GM12878 (cell line): ENCODE measurements at places on chromosomes 3 and 15. TPM values are rescaled to one million over a fixed set of nuclear protein-coding genes. Genes with fewer than 3 reads are reported as not detected.

GRCh38 chr15:66489179-66489791 lies 8.3 kb downstream of the SNAPC5 start:
- DNase-seq, result no peak

DNA sequence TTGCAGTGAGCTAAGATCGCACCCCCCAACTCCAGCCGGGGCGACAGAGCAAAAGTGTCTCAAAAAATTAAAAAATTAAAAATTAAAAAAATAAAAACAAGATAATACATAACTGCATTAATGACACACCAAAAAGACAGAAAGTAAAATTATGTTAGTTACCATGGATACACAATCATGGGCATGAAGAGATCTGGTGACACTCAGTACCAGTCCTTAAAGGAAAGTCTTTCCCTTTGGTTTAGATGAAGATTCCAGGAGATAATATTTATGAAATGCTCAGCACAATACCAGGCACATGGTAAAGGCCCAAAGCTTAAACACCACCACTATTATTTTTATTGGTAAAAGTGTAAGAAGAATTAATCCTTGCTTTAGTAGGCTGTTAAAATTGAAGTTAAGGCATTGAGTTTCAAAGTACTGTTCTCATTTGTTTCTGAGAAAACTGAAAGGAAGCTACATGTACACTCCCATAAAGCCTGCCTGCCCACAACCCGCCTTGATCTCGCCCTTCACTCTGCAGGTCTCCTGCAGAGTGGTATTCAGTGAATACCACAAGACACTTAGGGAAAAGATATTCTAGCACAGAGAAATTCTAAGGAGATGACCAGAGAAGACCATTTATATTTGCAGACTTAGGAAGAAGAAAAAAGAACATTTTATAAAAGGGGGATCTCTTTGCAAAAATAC lies 52.3 kb downstream of the SUCLG2 start:
- DNase-seq, result no peak

DNA sequence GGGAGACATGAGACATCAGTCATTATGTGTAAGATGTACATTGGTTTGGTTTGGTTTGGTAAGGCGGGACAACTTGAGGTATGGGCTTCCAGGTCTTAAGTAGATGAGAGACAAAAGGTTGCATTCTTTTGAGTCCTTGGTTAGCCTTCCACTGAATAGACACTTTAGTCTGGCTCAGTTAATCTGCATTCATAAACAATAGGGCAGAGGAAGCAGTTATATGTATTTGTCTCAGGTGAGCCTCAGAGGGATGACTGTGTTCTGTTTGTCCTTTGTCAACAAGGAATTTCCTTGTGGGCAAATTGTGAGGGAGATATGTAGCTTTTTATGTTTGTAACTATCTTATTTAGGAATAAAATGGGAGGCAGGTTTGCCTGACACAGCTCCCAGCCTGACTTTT lies 50.4 kb downstream of the TCF12 start:
- no peak for DNase-seq

DNA sequence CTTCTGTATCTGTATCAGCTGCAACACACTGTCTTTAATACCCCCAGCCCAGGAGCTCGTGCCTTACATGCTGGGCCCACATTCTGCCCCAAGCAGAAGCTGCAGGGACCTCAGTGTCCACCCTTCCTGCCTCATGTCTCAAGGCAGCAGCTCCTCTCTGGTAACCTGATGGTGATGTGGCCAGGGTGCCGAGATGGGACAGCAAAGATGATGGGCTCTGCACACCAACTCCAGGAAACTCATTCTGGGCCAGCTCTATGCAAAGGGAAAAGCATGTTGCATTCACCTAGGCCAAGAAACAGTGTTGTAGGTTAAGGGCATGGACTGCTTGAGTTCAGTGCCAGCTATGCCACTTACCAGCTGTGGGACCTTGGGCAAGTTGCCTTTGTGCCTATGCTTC lies 79.5 kb upstream of the PRR23C start:
- DNase-seq, result no peak

GRCh38 chr3:194607592-194608389 lies 25.4 kb downstream of the TMEM44 start:
- DNase-seq, result no peak

DNA sequence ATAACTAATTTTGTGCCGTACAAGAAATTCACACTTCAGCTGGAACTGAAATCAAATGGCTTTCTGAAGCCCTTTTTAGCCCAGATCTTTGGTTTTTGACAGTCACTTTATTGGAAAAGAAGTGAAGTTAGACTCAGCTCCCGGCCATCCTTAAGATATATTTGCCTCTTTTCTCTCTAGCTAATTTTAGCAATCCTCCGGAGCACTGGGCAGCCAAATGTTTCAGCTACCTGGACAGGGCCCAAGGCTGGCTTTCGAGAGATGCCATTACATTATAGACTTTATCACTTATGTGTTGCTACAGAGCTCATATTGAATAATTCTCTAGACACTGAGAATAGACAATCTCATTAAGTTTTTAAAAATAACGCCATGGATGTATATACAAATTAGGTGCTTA lies 28.5 kb upstream of the RPL39L start:
- no peak for DNase-seq

DNA sequence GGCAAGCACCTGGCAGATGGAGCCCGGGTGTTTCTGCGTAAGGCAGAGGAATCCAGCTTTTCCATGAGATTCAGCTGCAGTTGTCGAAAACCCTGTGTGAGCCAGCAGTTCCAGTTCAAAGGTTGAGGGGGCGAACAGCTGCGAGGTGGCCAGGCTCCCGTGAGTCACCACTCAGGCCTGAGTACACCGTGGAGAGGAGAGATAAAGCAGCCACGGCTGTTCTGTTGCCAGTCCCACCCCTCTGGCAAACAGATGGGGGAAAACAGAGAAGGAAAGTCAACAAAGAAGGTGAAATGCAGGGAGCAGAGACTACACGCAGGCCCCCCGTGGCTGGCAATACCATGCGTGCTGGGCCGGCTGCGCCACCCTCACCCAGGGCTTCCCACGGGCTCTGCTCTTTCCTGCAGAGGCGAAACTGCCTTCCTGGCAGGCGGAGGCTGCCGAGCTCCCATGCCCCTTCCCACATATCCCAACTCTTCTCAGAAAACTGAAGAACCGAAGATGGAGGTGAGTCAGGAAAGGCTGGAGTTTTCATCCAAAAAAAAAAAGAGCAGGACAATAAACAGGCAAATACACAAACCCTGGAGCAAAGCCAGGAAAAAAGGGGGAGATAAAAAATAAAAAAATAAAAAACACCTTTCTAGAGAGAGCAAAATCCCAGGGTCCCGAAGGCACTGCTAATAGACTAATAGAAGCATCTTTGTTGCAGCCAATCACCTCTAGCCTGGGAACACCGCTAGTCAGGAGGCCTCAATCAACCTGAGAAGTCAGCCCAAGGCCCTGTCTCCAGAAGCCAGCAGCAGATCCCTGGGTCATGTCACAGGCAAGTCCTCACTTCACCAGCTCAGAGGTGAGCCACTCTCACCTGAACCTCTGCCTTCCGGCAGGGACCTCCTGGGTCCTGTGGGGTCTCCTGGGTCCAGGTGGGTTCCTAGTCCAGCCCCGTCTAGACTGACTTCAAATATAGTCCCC lies 37.7 kb downstream of the FAM174B start:
- no peak for DNase-seq

GRCh38 chr3:41173926-41174885 lies 25.1 kb upstream of the CTNNB1 start:
- no peak for DNase-seq

TGM5 gene
- total RNA-seq, result 4.4 and 5.6 TPM in 2 replicates

CHRNA5 gene
- total RNA-seq, result 14.3 and 14.8 TPM in 2 replicates

DNA sequence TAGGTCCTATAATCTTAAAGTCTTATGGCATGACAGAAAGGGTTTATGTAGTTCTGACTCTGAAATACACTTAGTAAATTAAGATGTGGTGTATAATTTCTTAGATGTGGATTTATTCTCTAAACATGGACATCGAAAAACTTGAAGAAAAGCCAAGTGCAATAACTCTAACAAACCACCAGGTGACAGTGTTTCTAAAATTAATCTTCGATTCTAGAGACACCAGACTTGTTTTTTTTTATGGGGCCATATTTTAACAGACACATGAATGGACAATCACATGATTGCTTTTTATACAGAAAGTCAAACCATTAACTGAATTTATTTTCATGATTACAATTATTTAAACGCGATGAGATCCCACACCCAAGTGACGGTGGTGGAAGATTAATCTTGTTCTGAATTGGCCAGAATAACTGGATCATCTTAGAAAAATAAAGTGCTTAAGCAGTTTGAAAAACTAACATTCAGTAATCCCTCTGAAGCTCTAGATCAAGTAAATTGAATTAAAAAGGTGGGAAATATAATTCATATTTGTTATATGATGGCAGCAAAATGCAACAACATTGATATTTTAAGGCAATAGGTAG lies 305.1 kb downstream of the LSAMP start:
- no peak for DNase-seq

GRCh38 chr3:187263270-187263669 lies 28.3 kb downstream of the MASP1 start:
- DNase-seq, result no peak

GRCh38 chr3:57627976-57628375 lies 30.8 kb upstream of the ARF4 start:
- no peak for DNase-seq

GRCh38 chr3:21274079-21274571 lies 476.9 kb downstream of the ZNF385D start:
- DNase-seq, result no peak

SERPINI1 gene
- total RNA-seq, result 1.2 and 1.7 TPM in 2 replicates

GRCh38 chr3:95044101-95044500 lies 981.2 kb downstream of the NSUN3 start:
- no peak for DNase-seq
